ENCODE measurements at places on chromosomes 2 and 18.

DNA sequence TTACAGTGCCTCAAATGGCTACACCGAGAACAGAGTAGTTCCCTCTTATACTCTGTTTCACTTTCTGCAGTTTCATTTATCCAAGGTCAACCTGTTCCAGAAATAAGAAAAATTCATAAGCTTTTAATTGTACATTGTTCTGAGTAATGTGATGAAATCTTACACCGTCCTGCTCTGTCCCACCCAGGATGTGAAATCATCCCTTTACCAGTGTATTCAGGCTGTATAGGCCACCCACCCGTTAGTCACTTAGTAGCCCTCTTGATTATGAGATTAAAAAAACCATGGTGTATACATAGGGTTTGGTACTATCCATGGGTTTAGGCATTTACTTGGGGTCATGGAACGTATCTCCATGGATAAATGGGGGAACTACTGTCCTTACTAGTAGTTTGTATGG is 29.8 kb downstream of the STARD6 start:
- no peak for DNase-seq

- no peak for DNase-seq
Measured at GRCh38 chr2:221068123-221068522, 504.0 kb downstream of the EPHA4 start.

GRCh38 chr2:19671916-19672315 is 229.9 kb downstream of the TTC32 start:
- DNase-seq: no peak

- DNase-seq: no peak
Measured at GRCh38 chr18:42126586-42126985, 171.6 kb downstream of the PIK3C3 start.

- no peak for DNase-seq
Measured at GRCh38 chr18:29062921-29063320, 886.0 kb upstream of the CDH2 start.

DNA sequence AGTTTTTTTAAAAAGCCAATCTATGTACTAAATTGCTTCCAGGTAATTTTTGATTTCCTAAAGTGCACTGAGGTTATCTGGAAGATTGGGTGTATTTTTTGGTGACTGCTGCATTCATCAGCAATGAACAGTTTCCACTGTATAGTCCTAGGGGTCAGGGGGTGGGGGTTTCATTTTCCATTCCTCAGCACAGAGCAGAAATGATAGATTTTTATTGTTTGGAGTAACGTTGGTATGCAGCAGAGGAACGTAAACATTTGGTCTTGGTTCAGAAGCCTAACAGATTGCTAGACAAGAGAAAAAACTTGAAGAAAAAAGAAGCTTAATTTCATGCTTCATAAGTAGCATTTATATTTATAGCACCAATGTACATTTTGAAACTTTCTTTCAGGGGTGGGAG is 54.9 kb downstream of the ZCCHC2 start:
- no peak for DNase-seq

GRCh38 chr2:79994161-79994560 is 310.4 kb downstream of the LRRTM1 start:
- no peak for DNase-seq

DNA sequence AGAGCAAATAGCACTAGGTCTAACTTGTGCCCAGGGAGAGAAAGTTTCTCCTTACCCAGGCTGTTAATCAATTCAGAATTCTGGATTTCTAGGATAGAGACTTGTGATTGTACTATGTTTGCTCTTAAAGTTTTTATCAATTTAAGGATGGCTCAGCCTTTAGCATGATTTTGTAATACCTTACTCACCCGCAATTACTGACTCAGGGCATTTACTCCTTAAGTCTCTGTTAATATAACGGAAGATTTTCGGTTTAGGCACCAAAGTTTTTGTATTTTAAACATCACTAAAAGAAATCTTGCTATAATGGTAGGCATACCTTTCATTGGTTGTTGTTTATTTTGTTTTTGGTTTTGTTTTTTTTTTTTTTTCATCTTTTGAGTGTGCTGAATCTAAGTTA is 358.2 kb downstream of the RBM43 start:
- DNase-seq: no peak

DNA sequence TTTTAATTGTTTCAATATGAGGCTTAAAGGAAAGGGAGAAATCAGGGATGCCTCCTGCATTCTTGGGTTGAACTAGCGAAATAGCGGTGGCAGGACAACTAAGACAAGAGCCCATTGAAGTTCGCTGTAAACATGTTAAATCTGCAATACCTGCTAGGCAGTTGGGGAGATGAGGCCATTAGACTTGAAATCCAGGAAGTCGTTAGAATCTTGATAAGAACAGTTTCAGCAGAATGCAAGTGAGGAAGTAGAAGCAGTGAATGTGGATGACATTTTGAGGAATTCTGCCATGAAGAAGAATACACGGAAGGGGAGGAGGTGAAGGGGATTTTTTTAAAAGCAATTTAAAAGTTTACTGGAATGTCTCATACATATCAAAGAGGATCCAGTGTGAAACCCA is 109.7 kb downstream of the LPIN1 start:
- DNase-seq: no peak

DNA sequence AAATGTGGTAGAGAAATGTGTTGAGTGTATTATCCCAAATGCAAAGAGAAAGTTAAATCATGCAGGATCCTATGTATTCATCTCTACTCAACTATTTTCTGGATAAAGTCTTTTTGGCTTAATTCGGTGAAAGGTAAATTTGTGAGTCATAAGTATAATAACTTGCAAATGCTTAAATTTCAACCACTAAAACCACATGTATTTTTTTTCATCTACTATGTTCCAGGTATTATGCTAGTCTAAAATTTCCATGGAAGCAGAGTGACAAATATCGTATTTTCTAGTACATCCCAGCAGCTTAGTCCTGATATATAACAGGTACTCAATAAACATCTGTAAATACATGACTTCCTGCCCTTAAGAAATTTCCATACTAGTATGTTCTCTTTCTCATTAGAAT is 6.2 kb downstream of the ALS2 start:
- no peak for DNase-seq

- peak; percentile 58 for DNase-seq
Measured at GRCh38 chr2:27123302-27124150, at the start of gene ABHD1. ABHD1 (plus strand) TSS chr2:27123815; CDS start chr2:27123949, 134 bp downstream.

GRCh38 chr18:46013484-46014189 is 46.5 kb upstream of the EPG5 start:
- DNase-seq: no peak

- DNase-seq: peak; percentile 63
Measured at GRCh38 chr2:46010925-46011490, 286.2 kb upstream of the EPAS1 start.

DNA sequence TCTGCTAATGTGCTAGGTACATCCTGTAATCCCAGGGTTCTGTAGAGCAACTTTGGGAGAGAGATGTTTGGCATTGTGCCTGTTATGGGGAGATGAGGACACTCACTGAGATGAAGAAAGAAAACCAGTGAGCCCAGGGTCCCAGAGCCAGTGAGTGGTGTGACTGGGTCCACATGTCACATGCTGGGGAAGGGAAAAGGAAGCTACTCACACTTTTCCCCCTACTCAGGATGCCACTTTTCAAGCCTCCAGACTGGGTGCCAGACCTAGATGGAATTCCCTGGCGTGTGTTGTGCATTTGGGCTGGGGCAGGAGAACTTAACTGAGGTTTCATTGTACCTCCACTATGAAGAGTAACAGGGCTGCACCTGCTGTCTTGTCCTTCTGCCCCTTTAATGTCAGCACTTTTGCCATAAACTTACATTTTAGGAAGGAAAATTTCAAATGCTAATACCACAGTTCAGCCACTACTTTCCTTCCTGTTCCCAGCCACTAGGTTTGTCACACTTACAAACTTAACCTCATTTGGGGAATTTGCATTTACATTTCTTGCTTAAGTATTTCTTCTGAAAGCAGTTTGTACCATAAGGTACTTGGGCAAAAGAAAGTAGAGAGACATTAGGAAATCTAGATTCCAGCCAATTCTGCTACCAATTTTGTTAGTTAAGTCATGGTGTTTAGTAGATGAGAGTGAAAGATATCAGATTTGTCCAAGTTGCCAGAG is 10.2 kb downstream of the INSIG2 start:
- DNase-seq: no peak

GRCh38 chr18:70417847-70418246 is 129.0 kb downstream of the SOCS6 start:
- DNase-seq: peak; percentile 49

GRCh38 chr18:9088252-9088651 is 14.2 kb upstream of the NDUFV2 start:
- DNase-seq: no peak

- DNase-seq: peak; percentile 9
Measured at GRCh38 chr2:46632349-46632748, 153.0 kb downstream of the TMEM247 start.

- DNase-seq: no peak
Measured at GRCh38 chr2:1598041-1598710, 146.1 kb downstream of the PXDN start.

- DNase-seq: no peak
Measured at GRCh38 chr18:33702625-33703024, 124.6 kb downstream of the ASXL3 start.

DNA sequence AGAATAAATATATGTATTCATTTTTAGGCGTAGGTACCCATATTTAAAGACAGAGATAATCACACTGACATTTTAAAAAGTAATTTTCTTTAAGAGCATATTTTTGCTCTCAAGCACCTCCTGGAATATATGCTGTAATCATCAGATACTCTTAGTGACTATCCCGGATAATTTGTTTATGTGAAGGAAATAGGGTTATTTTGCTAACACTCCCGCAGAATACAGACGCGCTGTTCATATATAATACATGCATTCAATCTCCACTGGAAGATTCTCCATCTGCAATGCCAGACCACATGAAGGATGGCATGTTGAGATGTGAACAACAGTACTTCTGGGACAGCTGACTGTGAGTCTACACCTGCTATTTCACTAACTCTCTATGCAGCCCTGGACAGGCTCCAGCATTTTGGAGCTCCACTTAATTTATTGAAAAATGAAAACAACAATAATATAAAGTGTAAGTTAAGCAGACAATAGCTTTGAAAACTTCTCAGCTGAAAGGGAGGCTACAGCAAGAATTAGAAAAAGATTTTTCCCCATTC is 430.6 kb downstream of the TMX3 start:
- no peak for DNase-seq

- DNase-seq: no peak
Measured at GRCh38 chr2:227404585-227405271, 17.0 kb upstream of the SCYGR1 start.

DNA sequence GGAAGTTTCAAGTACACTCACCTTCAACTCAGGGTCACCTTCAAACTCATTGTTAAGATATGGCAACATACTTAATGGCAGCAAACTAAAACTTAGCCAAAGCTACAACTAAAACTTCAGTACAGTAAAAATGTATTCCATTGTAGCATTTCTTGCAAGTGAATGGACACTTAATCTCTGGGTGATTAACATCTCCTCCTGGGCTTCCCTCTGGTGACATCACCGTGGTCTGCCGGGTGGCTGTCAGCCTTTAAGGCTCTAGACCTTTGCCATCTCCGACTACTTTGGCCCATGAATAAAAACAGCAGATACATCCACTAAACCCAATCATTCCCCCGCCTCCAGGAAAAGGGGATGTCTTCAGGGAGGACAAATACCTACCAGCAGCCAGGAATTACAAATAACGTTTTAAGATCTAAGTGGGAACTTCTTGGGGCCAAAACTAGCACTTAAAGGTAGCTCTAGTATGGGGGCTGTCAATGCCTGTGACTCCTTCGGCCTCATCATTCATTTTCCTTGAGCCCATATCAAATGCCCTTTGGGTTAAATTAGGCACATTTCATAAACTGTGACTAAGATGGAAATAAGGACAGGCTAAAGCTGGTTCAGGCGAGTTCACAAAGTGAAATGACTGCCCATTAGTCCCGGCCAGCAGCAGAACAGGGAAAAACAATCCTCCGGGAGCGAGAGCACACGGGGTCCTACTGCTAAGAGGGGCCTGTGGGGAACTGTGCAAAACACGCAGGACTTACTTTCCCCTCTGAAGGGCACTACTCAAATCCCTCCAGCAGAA is 1.1 kb downstream of the TFCP2L1 start:
- DNase-seq: peak; percentile 50

- no peak for DNase-seq
Measured at GRCh38 chr2:178895171-178895570, 87.9 kb upstream of the TTN start.

DNA sequence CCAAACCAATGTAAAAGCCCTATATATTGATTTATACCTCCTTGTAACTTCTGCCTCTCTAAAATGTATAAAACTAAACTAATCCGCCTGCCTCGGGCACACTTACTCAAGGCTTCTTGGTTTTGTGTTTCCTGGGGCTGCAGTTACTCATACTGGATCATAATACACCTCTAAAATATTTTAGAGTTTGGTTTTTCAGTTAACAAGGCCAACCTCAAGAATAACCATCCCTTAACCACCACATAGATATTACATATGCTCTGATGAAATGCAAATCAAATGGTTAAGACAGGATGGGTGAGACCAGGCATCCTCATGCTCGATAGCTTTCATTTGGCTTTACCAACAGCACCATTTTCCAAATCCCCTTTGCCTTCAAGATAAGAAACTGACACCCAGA is 46.4 kb downstream of the UXS1 start:
- DNase-seq: no peak

DNA sequence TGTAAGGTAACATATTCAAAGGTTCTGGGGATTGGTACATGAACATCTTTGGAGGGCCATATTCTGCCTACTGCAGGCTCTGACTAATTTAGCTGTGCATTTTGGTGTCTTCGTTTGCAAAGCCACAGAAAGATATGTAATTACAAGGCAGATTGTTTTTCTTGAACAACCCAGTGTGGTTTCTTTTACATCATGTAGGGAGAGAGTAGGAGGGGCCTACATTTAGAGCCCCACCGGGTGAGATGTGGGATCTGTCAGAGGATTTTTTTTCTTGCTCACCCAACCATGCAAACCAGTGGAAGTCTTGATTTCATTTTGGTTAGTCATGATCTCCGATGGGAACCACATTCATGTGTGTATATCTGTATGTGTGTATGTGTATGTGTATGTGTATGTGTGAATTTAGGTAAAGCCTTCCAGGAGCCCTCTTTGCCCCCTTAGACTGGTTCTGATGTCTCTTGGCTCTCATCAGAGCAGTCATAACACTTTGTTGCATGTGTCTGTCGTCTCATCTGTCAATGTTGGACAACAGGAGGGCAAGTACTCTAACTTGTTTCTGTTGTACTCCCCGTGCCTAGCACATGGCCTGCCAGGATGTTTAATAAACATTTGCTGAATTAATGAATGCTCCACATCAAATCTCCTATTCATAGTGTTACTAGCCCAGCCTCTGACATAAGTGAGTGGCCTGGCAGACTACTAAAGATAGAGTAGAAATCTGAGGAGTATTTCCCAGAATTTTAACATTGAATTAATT is 239.9 kb downstream of the MTX2 start:
- DNase-seq: no peak

GRCh38 chr2:162565666-162566065 is 221.7 kb downstream of the GCA start:
- no peak for DNase-seq

All from DMS79 treated with DMSO at 0.1 percent for 48 hours (cell line).